ENCODE measurements at places on chromosomes 7 and 10.

- no peak for DNase-seq
These were observed 74.5 kb downstream of the DGKI start for GRCh38 chr7:137772316-137772715.

DNA sequence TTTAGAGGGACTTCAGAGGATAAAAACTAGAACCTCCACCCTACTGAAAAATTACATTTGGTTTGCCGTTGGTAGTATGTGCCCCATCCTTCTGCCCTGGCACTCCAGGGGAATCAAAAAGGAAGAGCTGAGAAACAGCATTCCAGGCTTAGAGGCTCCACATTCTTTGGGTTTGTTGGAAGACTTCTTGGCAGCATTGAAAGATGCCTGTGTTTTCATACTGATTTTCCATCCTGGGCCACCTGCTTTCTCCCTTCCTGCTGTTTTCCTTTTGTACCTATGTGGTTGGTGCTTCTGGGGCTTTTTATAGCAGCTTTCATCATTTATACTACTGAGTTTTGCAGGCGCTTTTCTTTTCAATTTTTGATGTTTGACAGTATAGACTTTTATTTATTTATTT is 61.7 kb downstream of the AUTS2 start:
- no peak for DNase-seq

DNA sequence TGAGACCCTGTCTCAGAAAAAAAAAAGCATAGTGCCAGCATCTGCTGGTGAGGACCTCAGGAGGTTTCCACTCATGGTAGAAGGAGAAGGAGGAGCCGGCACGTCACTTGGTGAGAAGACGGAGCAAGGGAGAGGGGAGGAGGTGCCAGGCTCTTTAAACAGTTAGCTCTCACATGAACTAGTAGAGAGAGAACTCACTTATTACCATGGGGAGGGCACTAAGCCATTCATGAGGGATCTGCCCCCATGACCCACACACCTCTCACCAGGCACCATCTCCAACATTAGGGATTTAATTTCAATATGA is 62.9 kb upstream of the VKORC1L1 start:
- no peak for DNase-seq

- no peak for DNase-seq
These were observed 674.4 kb downstream of the TYW1 start for GRCh38 chr7:67671006-67671548.

- no peak for DNase-seq
These were observed 248.5 kb downstream of the BUB3 start for GRCh38 chr10:123402656-123403055.

DNA sequence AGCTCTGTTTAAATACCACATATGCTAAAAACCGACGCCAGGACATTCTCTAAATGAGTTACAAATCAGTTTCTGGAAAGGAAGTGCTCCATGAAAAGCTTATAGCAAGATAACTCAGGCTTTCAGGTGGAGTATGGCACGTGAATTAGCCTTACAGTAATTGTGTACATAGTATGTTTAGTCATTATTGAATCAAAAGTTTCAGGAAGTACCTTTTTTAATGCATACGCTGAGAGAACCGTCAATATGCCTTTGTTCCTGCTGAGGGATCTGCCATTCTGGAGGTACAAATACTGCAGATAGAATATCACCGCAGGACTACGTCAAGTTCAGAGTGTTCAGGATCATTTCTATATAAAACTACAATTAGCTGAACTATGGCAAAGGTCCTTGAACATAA is 45.7 kb downstream of the ANKMY2 start:
- DNase-seq: no peak

DNA sequence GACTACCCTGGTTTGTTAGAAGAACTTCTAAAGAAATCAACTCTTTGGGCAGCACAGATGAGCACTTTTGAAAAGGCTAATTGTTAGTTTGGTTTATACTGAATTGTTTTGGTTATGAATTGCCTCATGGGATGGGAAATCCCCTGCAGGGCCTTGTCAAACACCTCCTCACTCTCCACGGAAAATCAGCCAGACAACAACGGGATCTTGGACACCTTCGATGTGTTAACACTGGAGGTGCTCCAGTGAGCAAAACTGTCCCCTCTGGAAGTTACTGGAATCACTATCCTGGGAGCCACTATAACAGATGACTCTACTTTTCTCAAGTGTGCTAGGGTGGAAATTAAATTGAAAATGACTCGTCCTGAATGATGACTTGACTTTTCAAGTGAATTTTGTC is 38.7 kb downstream of the CDK6 start:
- DNase-seq: no peak

- no peak for DNase-seq
These were observed 131.7 kb downstream of the RTKN2 start for GRCh38 chr10:62136931-62137330.
